ENCODE measurements at places on chromosomes 2 and 18.

- DNase-seq = no peak
These were observed 166.0 kb downstream of the SRBD1 start for GRCh38 chr2:45445037-45445436.

DNA sequence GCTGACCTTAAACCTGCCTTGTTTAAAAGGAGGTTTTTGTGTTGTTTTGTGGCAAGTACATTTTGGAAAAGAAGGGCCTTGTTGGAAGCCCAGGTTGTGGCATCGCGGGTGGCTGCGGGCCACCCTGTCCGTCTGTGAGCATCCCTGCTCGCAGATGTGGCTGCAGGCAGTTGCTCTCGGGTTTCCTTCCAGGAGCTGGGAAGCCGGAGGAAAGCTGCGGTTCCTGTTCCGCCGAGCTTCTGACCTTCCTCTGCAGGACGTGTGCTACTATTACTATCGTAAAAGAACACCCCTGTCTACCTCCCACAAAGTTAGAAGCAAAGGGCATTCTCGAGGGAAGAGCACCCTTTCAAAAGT is 766 bp downstream of the MFF start:
- DNase-seq = no peak

DNA sequence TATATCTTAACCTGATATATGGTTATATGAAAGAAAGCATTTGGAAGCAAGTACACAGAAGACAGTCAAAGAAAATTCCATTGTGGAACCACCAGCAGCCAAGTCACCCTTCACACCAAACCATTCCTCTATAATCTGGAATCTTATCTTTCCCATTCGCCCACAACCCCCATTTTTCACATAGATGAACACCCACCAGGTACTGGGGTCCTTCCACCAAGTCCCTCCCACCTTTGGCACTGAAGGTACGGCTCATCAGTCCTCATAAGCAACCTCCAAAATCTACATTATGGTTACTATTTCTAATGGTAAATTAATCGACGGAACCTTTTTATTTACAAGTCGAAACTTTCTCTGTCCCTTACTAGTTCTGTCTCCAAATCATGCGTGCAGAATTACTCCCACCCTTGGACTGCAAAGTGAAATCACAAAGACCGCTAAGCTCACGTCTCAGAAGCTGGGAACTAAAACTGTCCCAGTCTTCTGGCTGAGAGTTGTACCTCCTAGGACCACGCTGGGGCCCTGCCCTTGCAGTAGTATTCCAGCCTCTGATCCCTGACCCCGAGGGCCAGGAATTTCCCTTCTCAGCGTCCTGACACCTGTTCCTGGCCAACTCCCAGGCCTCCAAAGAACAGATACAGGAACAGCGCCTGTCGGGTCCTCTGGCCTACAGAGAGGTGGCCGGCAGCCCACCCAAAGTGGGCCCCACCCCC is 702 bp downstream of the OLA1 start:
- DNase-seq = no peak

GRCh38 chr2:67616749-67617148 is 219.6 kb downstream of the ETAA1 start:
- no peak for DNase-seq
